ENCODE measurements at places on chromosomes 2 and 18.

DNA sequence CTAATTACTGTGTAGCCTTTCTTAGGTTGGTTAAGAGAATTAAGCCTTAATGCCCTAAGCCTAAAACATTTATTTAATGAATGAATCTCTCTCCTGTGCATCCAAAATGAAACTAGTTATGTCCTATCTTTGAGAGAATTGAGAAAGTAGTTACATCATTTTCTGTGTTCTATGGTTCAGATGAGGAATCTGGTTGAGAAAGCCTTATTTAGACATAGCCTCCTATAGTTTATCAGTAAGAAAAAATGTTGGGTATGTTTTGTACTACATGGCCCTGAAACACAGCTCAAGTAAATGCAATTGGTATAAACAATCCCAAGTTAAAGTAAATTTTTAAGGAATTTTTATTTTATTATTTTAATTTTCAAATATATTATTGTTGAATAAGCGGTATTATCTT, 25.9 kb upstream of the RAMP1 start:
- DNase-seq = no peak

DNA sequence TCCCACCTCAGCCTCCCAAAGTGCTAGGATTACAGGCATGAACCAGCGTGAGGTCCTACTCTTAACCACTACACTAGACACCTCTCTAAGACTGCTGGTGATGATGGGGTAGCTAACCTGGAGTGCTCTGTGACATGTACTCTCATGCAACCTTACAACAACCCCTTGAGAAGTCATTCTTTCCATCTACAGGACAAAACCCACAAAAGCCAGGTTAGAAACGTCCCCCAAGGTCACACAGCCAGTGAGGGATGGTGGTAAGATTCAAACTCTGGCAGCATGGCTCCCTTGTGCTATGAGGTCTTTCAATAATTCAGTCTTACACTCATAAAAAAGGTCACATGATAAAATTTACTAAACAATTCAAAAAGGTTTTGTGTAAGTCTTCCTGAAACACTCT, 94.8 kb upstream of the SERTAD2 start:
- peak; percentile 37 for DNase-seq

- peak; percentile 65 for DNase-seq
These were observed at the start of gene RPRM for GRCh38 chr2:153478289-153479261. RPRM (minus strand) TSS chr2:153478762; CDS start chr2:153478565, 197 bp downstream.

DNA sequence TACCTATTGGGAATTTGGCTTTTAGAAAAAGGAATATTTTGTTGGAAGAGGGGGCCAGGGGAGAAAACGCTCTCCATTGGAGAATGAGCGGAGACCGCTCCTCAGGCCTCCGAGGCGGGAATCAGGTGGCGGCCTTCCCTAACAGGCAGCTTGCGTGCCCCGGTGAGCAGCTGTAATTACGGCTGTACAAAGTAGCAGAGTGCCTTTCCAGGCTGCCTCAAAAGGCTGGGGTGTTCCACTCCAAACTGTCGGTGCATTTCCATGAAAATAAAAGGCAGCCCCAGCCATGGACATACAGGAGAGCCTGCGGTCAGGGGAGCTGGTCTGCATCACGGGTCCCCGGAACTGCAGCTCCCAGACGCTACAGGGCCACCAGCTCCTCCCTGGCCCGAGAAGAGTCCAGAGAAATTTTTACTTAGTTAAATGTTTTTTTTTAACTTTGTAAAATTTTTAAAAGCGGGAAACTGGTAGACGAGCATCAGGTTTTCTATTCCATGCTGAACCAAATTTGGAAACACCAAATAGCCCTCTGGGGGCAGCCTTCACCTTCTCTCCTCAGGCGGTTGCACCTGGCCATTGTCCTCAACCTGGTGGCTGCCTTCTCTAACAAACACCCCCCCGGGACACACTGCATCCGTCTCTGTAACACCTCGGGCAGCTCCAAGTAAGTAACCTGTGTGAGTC, 209.3 kb upstream of the SALL3 start:
- DNase-seq = no peak

- no peak for DNase-seq
These were observed 46.8 kb upstream of the FAM98A start for GRCh38 chr2:33645861-33646260.

GRCh38 chr2:128159437-128159836, 68.4 kb downstream of the UGGT1 start:
- DNase-seq = no peak

DNA sequence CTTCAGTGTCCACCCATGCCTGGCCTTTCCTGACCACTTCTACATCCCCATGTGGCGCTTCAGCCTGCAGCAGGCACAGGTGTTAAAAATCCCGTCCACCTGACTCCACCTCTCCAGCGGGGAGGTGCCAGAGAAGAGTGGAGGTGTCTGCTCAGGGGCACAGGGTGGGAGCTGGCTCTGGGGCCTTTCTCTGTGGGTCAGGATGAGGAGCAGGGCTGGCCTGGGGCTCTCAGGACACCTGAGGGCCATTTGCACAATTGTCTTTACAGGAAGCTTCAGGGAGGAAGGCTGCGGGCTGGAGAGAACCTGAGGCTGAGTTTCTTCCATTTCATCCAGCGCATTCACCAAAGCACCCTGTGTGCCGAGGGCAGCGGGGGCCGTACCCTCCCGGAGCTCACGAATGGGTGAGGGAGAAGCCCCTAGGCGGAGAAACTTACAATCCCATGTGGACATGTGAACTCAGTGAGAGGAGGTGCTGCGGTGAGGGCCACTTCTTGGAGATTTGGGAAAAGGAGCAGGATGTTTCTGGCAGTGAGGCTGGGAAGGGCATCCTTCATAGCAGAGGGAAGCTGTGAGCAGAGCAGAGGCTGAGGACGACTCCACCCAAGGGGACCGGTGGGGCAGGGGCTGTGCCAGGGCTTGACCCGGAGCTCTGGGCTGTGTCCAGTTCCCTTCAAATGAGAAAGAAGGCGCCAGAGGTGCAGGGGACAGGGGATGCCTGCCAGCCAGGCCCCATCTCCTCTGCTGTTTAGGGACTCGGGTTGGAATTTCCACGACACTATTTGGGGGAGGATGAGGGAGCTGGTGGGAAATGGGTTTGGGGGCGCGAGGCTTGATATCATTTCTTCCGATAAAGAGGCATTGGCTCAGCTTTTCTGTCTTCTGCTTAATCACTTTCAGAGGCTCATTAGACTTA, 155.2 kb upstream of the MYCN start:
- no peak for DNase-seq

DNA sequence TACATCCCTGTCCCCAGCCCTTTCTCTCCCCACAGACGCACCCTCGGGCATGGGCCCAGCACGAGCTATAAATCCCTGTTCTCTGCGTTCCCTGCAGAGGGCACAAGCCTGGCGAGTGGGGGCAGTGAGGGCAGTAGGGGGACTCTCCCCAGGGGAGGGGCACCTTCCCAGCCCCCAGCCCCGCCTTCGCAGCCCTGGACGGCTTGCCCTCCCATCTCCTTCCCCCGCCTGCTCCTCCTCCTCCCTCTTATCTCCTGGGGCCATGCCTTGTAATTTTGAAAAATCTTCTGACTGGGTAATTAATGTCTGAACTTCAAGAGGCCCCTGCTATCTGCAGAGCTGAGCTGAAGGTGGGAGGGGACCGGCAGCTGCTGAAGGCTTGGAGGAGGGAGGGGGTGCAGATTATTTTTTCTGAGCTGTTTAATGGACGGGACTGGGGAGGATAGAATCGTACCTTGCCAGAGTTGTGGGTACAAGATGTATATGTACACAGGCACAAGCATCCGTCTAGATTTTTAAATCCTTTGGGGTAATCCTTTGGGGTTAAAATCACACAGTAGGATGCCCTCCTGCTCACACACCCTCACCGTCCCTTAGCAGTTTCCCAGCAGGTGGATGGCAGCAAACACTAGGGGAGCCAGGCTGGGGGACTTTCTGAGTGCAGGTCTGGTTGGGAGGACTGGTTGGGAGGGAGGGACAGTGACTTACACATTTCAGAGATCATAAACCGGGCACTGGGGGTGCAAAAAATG, 121.9 kb downstream of the SMAD7 start:
- peak; percentile 2 for DNase-seq

GRCh38 chr2:238820916-238821315, 27.0 kb upstream of the TWIST2 start:
- DNase-seq = no peak

DNA sequence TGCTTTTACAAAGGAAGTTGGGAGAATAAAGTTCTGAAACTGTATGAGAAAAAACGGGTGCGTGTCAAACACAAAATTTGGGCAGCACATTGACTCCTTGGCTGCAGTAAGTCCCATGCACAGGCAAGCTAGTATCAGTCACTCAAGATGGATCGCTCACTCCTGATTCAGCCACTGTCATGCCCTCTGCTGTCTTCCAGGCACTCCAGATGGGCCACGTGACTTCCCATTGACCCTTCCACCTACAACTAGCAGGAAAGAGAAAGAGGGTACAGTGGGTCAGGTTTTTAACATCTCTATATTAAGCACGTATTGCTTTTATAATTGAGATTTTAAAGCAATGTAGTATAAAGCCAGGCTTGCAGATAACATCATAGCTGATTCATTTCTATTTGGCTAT, 8.6 kb downstream of the ARHGEF33 start:
- no peak for DNase-seq

GRCh38 chr2:79124907-79125720, 4.8 kb downstream of the REG1A start:
- DNase-seq = no peak

DNA sequence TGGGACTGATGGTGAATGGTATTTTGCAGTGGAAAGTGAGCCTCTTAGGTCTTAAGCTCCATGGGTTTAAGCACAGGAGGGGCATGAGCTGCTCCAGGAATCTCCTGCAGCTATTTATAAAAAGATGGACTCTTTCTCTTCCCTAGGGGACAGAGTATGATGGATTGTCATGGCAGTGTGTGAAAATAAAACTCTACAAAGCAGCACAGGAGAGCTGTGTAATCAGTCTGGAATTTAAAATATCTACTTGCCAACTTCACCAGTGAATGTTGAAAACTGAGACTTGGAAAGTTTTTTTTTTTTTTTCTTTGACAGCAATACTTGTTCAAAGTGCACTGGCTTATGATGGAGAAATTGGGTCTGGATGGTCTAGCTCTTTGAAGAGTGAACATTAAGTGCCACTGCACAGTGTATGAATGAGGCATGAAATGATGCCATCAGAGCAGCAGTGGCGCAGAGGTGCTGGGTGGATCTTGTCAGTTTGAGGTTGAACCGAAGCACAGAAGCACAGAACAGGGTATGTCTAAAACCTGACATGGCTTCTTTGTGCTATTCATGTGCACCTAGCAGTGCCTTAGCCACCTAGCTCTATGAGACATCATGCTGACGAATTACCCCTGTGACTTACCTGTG, 245.4 kb downstream of the PTPRM start:
- no peak for DNase-seq

- no peak for DNase-seq
These were observed 68.3 kb downstream of the BABAM2 start for GRCh38 chr2:27958711-27959378.

DNA sequence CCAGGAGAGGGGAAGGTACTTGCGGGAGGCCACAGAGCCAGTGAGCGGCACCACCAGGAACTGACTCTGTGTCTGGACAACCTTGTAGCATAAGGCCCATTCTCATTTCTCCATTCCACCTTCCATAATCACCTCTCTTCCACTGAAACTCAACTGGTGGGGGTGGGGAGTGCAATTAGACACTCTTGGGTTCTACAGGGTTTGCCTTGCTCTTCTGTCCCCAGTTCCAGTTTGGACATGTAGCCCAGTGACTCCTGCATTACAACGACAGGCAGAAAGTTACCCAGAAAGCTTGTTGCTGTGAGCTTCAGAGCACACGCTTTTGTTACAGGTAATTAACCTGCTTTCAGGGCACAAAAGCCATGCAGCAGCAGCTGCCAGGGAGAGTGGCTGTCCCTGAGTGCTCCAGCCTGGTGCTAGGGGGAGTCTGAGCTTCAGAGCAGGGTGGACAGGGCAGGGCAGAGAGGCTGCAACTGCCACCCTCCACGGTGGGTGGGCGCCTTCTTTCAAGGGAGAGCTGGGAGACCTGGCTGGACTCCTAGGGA, 65.2 kb downstream of the COPS8 start:
- DNase-seq = no peak

- no peak for DNase-seq
These were observed 4.6 kb upstream of the SPEG start for GRCh38 chr2:219429958-219430606.

DNA sequence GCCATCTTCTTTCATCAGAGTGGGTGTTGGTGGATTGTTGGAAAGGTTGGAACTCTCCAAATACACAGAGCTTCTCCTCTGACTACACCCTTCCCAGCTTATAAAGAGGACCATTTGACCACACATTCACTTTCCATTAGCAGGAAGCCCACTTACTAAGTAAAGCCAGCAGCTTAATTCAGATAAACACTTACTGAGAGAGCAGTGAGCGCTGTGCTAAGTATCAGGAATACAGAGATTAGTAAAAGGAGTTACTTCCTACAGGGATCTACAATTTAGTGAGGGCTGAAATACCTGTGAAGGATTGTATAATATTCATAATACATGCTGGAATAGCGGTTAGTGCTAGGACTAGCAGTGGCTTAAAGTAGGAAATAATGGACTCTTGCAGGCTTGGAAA, 343.0 kb downstream of the NYAP2 start:
- no peak for DNase-seq

- DNase-seq = no peak
These were observed 1.5 kb downstream of the ZNF804A start for GRCh38 chr2:184599872-184600222.

DNA sequence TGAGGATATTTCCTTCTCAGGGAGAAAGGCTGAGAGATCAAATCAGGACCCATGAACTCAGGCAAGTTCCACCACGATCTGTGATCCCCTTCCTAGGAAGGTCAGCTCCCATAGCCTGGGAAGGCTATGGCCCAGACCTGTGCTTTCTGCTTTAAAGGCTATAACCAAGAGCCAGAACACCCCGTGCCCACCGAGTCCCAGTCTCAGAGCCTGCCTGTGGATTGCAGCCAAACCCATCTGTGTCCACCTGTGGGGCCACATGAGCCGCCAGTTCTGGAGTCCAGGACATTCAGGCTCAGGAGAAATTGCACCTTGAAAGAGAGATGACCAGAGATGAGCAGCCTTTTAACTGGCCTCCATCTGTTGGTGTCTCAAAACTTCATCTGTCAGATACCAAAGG, 46.9 kb downstream of the MAL start:
- DNase-seq = no peak

GRCh38 chr2:238134393-238134785, 4.1 kb upstream of the KLHL30 start:
- DNase-seq = no peak

- no peak for DNase-seq
These were observed 90.7 kb downstream of the ZBTB7C start for GRCh38 chr18:48318436-48318835.

- no peak for DNase-seq
These were observed 417 bp downstream of the IL1B start for GRCh38 chr2:112836163-112836560.

- DNase-seq = no peak
These were observed 98.8 kb upstream of the EML6 start for GRCh38 chr2:54624591-54625071.
